ENCODE measurements at places on chromosomes 1 and 21. TPM values are rescaled to one million over a fixed set of nuclear protein-coding genes. Genes with fewer than 3 reads are reported as not detected.

GRCh38 chr1:119805247-119805646 lies 6.0 kb downstream of the REG4 start:
- no peak overlapping the region for H3K27ac ChIP-seq
- H3K36me3 ChIP-seq = no peaks in the 10 kb centered on the region
- DNase-seq = no peak
- H3K4me3 ChIP-seq = no peak overlapping the region

DCST2 gene
- 1.4 TPM for total RNA-seq

GRCh38 chr1:210447456-210448057 lies 118.9 kb downstream of the HHAT start:
- H3K36me3 ChIP-seq = no peaks in the 10 kb centered on the region
- no peak overlapping the region for H3K27ac ChIP-seq
- no peak for DNase-seq
- peaks cover 10% of the 10 kb centered on the region for H3K4me1 ChIP-seq
- H3K27me3 ChIP-seq = peaks cover 22% of the 10 kb centered on the region

GRCh38 chr1:157233131-157233530 lies 94.9 kb upstream of the ETV3 start:
- H3K4me3 ChIP-seq = no peak overlapping the region
- no peak for DNase-seq
- peaks cover 43% of the 10 kb centered on the region for H3K4me1 ChIP-seq
- no peaks in the 10 kb centered on the region for H3K27me3 ChIP-seq
- no peaks in the 10 kb centered on the region for H3K36me3 ChIP-seq
- H3K27ac ChIP-seq = no peak overlapping the region

GRCh38 chr1:159223004-159223403 lies 18.3 kb downstream of the ACKR1 start:
- no peak overlapping the region for H3K4me3 ChIP-seq
- no peaks in the 10 kb centered on the region for H3K4me1 ChIP-seq
- DNase-seq = no peak
- peaks cover 17% of the 10 kb centered on the region for H3K27me3 ChIP-seq
- H3K27ac ChIP-seq = no peak overlapping the region

CELA3A gene
- not detected for total RNA-seq

GRCh38 chr1:48688102-48688760 lies 88.5 kb downstream of the BEND5 start:
- no peak overlapping the region for H3K4me3 ChIP-seq
- H3K27ac ChIP-seq = no peak overlapping the region
- H3K4me1 ChIP-seq = peaks cover 4% of the 10 kb centered on the region
- no peaks in the 10 kb centered on the region for H3K27me3 ChIP-seq
- peak; percentile 15 for DNase-seq

DNA sequence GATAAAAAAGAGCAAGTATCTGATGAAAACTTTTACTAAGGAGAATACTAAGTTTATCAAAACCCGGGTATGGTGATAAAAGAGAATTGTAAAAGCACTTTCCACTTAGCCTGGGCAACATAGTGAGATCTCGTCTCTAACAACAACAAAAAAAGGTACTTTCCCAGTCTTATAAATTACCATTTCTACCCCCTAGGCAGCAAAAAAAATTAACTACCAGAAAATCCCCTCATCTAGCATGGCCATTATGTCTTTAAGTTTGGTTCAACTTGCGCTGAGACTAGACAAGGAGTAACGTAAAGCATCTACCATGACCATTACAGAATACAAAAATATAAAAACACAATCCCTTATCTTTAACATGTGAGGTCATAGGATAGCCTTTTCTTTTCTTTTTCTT lies 78.6 kb upstream of the SLFNL1 start:
- no peak for DNase-seq
- no peak overlapping the region for H3K27ac ChIP-seq
- H3K4me1 ChIP-seq = peaks cover 13% of the 10 kb centered on the region

CD52 gene
- total RNA-seq = not detected

- H3K27ac ChIP-seq = no peak overlapping the region
- peaks cover 28% of the 10 kb centered on the region for H3K4me1 ChIP-seq
- H3K4me3 ChIP-seq = no peak overlapping the region
- no peaks in the 10 kb centered on the region for H3K27me3 ChIP-seq
Observed at GRCh38 chr1:24384251-24385090, 29.1 kb downstream of the STPG1 start.

DNA sequence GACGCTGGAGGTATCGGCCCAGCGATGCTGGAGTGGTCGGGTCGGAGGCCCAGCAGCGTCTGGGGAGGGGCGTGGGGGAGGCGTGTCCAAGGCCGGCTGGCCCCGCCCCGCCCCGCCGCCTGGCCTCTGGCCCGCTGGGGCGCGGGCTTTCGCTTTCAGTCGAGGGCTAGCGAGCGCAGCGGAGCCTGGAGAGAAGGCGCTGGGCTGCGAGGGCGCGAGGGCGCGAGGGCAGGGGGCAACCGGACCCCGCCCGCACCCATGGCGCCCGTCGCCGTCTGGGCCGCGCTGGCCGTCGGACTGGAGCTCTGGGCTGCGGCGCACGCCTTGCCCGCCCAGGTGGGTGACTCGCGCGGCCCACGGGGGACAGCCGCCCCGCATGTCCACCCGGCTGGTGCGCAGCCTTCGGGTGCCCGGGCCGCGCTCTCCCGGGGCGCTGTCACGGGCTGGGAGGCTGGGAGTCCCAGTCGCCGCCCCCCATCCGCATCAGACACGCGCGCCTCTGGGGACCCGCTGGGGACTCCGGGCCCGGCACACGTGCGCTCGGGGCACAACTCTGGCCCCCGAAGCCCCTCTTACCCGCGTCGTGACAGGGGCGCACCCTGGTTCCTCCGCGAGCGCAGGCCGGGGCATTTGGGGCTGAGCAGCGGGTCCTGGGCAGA lies at the start of gene TNFRSF1B:
TNFRSF1B (plus strand) TSS at position 158 of the 659 bp plus-strand sequence; CDS start at position 259, 101 bp downstream.
- H3K4me3 ChIP-seq = peak within 1 kb of the TSS; percentile 65
- H3K27me3 ChIP-seq = no peaks in the 10 kb centered on the region
- peaks cover 8% of the 10 kb centered on the region for H3K36me3 ChIP-seq
- H3K27ac ChIP-seq = no peak within 1 kb of the TSS
- peaks cover 27% of the 10 kb centered on the region for H3K4me1 ChIP-seq
- peak; percentile 58 for DNase-seq

DNA sequence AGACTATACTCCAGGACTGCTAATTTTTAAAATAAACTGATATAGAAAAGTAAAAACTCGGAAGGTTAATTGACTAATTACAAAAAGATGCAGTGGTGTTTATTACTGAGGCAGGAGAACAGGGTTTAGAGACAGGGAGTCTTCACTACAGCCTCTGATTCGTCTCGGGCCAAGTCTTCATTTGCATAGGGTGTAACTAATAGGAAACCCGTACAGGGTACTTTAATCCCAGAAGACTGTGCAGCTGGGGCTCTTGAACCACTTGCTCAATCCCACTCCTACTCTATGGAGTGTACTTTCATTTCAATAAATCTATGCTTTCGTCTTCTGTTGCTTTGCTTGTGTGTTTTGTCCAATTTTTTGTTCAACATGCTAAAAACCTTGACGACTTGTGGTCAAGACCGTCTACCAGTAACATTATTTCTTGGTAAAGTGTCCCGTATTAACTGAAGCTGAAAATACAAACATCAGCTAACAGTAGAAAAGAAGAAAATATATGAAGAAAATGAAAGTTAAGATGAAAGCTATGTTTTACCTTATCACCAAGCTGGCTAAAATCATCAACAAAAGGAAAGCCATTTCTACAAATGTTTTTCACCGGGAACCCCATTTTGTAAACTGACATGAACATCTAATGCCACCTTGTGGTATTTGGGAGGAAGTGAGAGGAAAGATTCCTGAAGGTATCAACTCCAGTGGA lies 8.0 kb downstream of the SDHB start:
- no peaks in the 10 kb centered on the region for H3K4me1 ChIP-seq
- no peak overlapping the region for H3K27ac ChIP-seq
- peaks cover 14% of the 10 kb centered on the region for H3K36me3 ChIP-seq

DNA sequence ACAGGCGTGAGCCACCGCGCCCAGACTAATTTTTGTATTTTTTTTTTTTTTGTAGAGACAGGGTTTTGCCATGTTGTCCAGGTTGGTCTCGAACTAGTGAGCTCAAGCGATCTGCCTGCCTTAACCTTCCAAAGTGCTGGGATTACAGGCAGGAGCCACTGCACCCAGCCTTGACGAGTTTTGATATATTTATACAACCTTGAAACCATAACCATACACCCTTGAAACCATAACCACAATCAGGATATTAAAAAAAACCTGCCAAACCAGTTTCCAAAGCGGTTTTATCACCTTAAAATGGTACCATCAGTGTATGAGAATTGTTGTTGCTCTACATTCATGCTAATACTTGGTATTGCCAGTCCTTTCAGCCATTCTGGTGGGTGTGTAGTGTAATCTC lies 3.7 kb upstream of the PHACTR4 start:
- peaks cover 23% of the 10 kb centered on the region for H3K4me1 ChIP-seq
- H3K27ac ChIP-seq = peak overlapping the region; percentile 46
- peak; percentile 51 for DNase-seq
- no peak overlapping the region for H3K4me3 ChIP-seq
- peaks cover 45% of the 10 kb centered on the region for H3K36me3 ChIP-seq

GRCh38 chr1:213110349-213111300 lies 59.6 kb downstream of the RPS6KC1 start:
- no peaks in the 10 kb centered on the region for H3K27me3 ChIP-seq
- H3K4me3 ChIP-seq = no peak overlapping the region
- no peak for DNase-seq
- H3K27ac ChIP-seq = no peak overlapping the region
- H3K36me3 ChIP-seq = no peaks in the 10 kb centered on the region

DNA sequence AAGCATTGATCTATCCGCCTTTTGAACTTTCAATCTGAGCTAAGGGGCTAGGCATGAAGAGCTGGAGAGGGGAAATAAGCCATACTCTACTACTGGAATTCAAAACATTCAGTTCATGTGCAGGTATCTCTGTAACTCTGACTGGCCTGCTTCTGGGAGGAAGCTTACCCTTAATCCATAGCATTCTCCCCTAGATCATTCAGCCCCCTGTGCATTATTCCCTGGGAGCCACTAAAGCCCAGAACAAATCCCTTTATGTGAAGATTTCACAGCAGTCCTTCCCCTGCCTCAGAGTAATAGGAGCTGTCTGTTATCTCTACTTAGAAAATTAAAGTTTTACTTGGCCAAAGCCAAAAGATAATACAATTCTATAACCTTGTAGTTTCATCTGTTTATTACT lies 300.7 kb downstream of the SEC16B start:
- H3K27me3 ChIP-seq = peaks cover 13% of the 10 kb centered on the region
- H3K27ac ChIP-seq = no peak overlapping the region
- H3K4me3 ChIP-seq = no peak overlapping the region
- no peaks in the 10 kb centered on the region for H3K4me1 ChIP-seq

IGSF3 gene
- 15.3 TPM for total RNA-seq

GRCh38 chr1:92444351-92444750 lies 42.4 kb downstream of the GFI1 start:
- peaks cover 8% of the 10 kb centered on the region for H3K36me3 ChIP-seq
- no peak for DNase-seq
- H3K27me3 ChIP-seq = peaks cover 30% of the 10 kb centered on the region
- H3K27ac ChIP-seq = peak overlapping the region; percentile 5

GRCh38 chr21:34579411-34579810 lies 35.5 kb downstream of the RCAN1 start:
- no peaks in the 10 kb centered on the region for H3K36me3 ChIP-seq
- DNase-seq = no peak
- no peaks in the 10 kb centered on the region for H3K27me3 ChIP-seq
- no peak overlapping the region for H3K4me3 ChIP-seq
- H3K4me1 ChIP-seq = peaks cover 9% of the 10 kb centered on the region
- no peak overlapping the region for H3K27ac ChIP-seq

DNA sequence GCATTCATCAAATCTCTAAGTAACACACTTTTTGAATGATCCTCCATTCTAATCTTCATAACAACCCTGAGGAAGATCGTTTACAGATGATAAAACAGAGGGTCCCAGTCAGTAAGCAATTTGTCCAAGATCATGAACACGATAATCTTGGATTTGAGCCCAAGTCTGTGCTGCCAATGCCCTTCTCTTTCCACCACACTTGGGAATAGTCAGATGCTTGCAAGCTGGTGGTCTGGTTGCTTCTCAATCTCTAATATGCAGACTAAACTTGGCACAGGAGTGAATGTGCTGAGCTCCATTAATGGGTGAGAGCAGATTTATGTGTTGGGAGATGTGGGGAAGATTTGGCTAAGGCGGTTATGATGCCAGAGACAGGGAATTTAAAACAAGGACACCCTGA lies 430.6 kb upstream of the DAB1 start:
- DNase-seq = no peak
- no peak overlapping the region for H3K27ac ChIP-seq
- no peak overlapping the region for H3K4me3 ChIP-seq
- H3K36me3 ChIP-seq = no peaks in the 10 kb centered on the region

FRRS1 gene
- total RNA-seq = 39.1 TPM

GRCh38 chr1:43340559-43340958 lies 2.9 kb downstream of the MPL start:
- no peak overlapping the region for H3K4me3 ChIP-seq
- H3K4me1 ChIP-seq = peaks cover 21% of the 10 kb centered on the region
- no peak for DNase-seq
- H3K27me3 ChIP-seq = peaks cover 18% of the 10 kb centered on the region

DNA sequence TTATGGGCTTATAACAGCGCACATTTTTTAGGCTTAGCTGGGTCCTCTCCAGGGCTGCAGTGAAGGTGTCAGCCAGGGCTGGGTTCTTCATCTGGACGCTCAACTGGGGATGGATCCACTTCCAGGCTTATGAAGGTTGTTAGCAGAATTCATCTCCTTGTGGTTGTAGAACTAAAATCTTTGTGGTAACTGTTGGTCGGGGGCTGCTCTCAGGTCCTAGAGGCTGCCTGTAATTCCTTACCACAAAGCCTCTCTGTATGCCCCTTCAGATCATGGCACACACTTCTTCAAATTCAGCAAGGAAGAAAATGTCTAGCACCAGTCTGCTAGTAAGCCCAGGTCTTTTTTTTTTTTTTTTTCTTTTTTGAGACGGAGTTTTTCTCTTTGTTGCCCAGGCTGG lies 40.9 kb upstream of the EPS8L3 start:
- H3K4me3 ChIP-seq = no peak overlapping the region
- DNase-seq = no peak
- H3K4me1 ChIP-seq = peaks cover 8% of the 10 kb centered on the region
- H3K27ac ChIP-seq = no peak overlapping the region

IFI44L gene
- 82.0 TPM for total RNA-seq

- H3K4me1 ChIP-seq = peaks cover 65% of the 10 kb centered on the region
- H3K4me3 ChIP-seq = peak overlapping the region; percentile 15
- H3K27ac ChIP-seq = peak overlapping the region; percentile 77
- DNase-seq = peak; percentile 30
- H3K27me3 ChIP-seq = peaks cover 17% of the 10 kb centered on the region
Observed at GRCh38 chr1:150262388-150263320, 5.1 kb downstream of the CA14 start.

- no peak overlapping the region for H3K4me3 ChIP-seq
- peaks cover 22% of the 10 kb centered on the region for H3K4me1 ChIP-seq
- H3K36me3 ChIP-seq = peaks cover 7% of the 10 kb centered on the region
Observed at GRCh38 chr1:155499953-155500639, 62.5 kb downstream of the ASH1L start.
